Erythroblast (primary cell): ENCODE measurements at places on chromosomes 4 and X.

DNA sequence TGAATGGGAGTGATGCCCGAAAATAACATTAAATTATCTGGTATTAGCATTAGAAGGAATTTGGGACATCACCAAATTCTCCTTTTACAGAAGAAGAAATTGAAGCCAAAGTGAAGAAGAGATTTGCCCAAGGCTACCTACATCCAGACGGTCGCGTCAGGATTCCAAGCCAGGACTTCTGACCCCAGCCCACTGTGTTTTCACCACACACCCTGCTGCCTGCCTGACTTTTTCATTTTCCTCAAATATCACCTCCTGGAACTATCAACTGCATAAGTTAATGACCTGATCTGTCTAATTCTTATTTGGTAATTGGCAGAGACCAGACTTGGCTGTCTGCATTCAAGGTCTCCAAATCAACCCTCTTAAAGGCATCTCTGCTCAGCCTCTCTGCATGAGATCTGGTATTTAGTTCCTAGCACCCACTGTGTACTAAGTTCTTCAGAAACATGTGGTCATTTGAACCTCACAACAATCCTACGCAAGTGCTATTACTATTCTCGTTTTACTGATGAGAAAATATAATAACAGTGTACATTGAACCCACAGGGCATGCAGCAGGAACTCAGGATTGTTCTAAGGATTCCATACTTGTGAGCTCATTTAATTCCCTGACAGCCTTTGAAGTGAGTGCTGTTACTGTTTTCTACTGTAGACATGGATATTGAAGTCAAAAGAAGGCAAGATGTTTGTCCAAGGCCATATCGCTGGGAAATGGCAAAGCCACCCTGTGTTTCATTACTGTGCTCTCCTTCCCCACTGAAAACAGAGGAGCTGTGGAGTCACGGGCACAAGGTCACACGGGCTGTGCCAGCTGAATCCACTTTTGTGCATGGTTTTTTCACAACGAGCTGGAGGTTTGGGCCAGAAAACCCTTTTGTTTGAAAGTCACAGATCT, 195.2 kb upstream of the C1QTNF7 start:
- no peak for DNase-seq

GRCh38 chrX:21856504-21856903, 717 bp downstream of the YY2 start:
- no peak for DNase-seq

DNA sequence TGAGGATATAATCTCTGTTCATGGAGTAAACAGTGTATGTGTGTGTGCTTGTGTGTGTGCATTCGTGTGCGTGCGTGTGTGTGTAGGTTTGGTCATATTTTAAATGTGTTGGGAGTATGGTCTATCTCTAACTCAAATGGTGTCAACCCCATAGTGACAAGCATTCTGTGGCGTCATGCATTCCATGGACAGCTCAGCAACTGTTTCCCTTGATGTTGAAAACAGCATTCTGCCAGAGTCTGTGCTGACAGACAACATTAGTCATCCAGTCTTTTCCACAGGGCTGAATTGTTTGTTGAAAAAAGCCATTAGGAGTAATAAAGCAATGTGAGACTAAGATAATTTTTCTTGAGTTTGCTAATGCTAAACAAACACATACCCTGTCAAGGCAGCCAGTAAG, 706.6 kb downstream of the PCDH19 start:
- no peak for DNase-seq

DNA sequence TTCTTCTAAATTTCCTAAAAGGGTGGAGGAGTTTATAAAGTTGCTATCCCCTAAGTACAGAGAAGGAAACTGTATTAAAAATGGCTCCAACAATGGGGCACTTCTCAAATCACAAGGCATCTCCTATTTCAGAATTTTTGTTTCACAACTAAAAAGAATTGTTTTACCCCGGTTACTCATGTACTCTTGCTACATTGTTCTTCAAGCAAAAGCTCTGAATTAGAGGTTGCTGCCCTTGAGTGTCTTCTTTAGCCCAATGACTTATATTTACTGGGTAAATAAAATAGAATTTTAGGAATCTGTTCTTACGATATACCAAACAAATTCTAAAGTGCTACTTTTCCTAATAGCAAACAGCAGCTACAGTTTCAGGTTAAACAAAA, 67.5 kb downstream of the PPEF2 start:
- no peak for DNase-seq

DNA sequence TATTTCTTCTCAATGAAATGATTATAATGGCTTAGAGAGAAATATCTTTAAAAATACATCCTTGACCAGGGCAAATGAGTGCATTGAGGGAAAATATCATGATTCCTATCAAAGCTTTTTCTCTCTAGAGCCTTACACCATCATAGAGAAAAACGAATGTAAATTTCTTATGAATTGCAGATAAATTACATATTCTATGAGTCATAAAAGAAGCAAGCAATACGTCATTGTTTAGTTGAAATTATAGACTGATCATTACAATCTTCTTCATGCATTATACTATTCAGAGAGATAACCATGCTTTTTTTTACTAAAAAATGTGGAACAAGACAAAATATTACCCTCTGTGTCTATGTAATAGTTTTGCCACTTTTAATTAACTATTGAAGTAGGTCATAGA, 100.9 kb upstream of the RXFP1 start:
- no peak for DNase-seq

- no peak for DNase-seq
Measured at GRCh38 chr4:106497271-106497670, 128.7 kb upstream of the GIMD1 start.

DNA sequence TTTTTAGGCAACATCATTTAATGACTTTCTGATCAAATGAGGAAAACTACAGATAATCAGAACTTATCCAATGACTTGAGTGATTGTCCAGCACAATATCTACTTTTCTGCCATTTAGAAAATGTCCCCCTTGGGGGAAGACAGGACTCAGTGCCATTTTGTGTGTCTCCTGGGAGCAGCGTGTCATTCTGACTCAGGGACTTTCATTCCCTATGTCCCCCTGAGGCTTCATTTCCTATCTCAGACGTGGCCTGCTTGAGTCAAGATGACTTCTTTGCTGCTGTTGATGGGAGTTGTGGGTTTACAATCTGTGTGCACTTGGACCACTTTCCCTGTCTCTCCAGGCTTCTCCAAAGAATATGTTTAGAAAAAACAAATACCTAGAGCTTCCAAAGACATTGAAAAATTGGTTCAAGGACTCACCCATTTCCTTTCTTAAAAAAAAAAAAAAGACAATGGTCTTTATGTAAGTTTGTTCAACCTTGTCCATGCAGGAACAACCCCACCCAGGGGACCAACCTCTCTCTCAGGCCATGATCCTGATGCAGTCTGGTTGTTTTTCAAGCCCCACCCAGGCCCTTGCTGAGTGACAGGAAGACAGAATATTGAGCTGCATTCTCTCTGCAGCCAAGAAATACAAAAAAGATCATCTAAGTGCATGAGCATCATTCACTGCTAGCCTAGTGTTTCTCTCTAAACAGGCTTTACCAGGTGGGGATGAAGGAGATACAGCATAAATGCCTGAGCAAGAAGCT, 34.3 kb upstream of the TMEM154 start:
- no peak for DNase-seq

GRCh38 chr4:102557636-102558035, 56.5 kb downstream of the NFKB1 start:
- no peak for DNase-seq

DNA sequence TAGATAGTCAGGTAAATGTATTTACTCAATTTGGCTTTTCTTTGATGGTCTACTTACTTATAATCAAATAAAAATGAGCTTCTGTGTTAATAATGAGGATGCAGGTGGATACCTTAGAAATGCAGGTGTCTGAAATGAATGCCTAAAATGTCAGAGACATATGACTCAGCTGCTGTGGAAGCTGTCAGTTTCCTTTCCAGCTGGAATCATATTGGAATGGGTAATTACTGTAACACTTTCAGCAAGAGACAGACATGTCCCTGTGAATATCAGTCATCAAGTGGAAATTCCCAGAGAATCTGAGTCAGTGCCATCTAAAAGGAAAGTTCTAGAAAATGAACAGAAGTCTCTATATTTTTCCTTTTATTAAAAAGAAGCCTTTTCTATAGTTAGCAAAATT, 783.0 kb upstream of the AADAT start:
- DNase-seq = no peak

DNA sequence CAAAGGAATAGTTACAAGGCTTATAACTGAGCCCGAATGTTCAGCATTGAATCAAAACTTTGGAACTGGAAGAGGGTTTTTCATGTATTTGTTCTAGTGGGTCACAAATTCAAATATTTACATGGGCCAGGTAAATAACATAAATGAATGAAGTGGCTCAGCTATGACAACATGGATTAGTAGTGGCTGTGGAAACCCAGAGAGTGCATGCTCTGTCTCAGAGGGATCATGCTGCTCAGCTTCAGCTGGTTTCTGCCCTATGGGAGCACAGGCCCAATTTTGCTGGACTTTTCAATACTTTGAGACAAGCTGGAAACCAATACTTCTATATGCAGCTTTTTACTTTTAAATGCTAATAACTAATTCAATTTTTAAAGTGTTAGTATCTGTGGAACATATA, 394.0 kb upstream of the TEX13C start:
- DNase-seq = no peak

DNA sequence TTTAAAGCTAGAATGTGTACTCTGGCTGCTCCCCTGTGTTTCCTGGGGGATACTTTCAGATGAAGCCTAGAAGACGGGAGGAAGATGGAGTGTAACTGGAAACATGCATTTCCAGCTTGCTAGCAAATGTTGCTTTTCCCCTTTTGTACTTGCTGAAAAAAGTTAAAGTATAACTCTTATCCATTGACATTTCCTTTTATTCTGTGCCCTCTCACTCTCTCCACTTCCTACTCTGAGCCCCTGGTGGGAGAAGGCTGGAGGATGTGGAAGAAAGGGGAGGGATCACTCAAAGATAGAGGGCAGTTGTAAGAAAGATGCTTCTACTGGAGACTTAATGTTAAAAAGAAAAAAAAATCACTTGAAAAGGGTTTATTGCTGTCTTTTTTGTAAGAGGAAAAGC, 396.5 kb downstream of the DTHD1 start:
- DNase-seq = no peak

- no peak for DNase-seq
Measured at GRCh38 chr4:152258804-152259708, 276.8 kb downstream of the FBXW7 start.

DNA sequence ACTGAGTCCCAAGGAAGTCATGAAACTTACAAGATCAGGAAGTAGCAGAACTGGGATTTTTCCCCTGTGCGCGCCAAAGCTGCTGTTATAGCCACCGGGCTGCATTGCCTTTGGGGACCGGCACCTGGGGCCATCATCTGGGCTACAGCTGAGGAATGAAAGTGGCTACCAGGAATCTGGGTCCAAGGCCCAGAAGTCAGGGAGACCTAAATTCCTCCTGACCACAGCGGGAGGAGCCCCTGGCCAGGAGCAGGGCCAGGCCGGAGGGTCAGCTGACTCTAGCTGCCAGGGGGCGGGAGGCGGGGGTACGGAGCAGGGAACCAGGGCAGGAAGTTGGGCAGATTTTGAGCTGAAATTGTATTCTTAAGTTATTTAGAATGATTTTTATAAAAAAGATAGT, 242.4 kb downstream of the EVC2 start:
- DNase-seq = no peak

- peak; percentile 16 for DNase-seq
Measured at GRCh38 chrX:25012793-25013631, 2.8 kb downstream of the ARX start.

DNA sequence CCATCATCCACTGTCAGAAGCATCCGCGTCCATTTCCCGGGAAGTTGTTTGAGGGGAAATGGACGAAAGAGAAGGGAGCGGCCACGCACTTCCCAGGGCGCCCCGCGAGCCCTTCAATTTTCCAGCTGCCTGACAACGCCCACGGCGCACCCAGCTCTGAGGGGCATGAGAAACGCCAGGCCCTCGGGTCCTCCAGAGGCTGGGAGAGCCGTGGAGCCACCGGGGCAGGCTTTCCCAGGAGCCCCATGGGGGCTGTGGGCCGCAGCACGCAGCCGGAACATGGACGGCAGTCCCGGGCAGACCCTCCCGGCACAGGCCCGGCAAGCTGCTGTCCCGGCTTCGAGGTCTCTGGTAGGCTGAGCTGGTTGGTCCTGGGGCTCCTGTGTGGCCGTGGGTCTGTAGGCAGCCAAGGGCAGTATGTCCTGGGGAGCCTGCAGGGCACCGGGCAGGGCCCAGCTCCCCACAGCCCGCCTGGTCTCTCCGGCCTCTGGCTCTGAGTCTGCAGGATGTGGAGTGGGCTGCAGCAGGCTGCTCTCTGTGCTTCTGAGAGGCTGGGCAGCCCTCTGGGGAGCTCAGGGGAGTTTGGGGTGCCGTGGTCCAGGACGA, 115.2 kb downstream of the FAM53A start:
- DNase-seq = no peak

DNA sequence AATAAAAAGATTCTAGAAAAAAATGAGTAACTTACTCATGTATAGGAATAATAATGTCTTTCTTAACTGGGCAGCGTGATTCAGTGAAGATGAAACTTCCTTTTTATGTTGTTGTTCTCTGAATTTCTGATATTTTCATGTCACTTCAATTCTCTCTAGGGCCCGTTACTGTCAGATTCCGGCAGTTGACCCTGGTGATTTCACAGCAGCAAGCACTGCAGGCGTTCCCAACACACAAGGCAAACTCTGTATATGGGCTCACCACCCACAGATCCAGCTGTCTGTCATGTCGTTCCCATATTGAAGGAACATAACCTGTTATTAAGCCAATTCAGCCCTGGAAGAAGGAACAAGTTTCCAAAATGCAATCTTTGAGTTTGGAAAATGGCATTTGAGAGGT, 288.3 kb upstream of the GALNTL6 start:
- DNase-seq = no peak

DNA sequence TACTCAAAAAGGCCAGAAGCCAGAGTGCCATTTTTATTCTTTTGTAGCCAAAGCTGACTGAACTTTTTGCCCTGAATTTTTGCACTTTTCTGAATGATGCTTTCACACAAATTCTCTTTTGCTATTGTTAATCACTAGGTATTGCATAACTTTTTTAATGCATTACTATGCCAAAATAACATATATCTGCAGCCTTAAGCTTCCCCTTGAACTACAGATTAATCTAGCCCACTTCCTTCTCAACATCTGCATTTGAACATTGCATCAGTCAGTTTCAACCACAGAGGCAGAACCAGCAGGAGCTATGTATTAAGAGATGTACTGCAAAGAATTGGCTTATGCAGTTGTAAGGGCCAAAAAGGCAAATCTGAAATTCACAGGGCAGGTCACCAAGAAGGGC, 197.6 kb upstream of the GYPA start:
- no peak for DNase-seq

GRCh38 chr4:70815370-70815769, 24.3 kb downstream of the GRSF1 start:
- no peak for DNase-seq
